Glomerular endothelial cell (primary cell): ENCODE measurements at places on chromosomes 2 and 18. TPM values are rescaled to one million over a fixed set of nuclear protein-coding genes. Genes with fewer than 3 reads are reported as not detected.

The ANKMY1 gene
- 7.1 and 8.3 TPM in 2 replicates for total RNA-seq

The TEX261 gene
- total RNA-seq: 43.7 and 50.2 TPM in 2 replicates

The RAB17 gene
- total RNA-seq: 0.39 and 1.5 TPM in 2 replicates

The REG1B gene
- total RNA-seq: not detected in 2 replicates

The FBXO15 gene
- total RNA-seq: 0.10 and 0.23 TPM in 2 replicates

- no peak for DNase-seq
Observed at GRCh38 chr2:206004004-206004693, 81.8 kb downstream of the INO80D start.

DNA sequence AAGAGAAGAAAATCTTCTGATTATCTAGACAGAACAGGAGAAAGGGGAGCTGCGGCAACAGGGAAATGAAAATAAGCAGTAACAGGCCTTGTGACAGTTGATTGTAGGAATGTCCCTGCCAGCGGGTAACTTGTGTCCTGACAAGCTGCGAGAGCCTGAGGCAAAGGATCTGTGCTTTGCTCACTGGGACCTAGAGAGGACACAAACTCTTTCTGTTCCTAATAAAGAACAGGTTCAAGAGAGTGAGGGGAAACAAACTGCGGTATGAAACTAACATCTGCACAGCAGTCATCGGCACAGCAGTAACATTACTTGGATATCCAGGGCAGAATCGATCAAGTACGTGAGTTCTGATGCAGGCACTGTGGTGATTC is 103.7 kb upstream of the THOC1 start:
- no peak for DNase-seq

DNA sequence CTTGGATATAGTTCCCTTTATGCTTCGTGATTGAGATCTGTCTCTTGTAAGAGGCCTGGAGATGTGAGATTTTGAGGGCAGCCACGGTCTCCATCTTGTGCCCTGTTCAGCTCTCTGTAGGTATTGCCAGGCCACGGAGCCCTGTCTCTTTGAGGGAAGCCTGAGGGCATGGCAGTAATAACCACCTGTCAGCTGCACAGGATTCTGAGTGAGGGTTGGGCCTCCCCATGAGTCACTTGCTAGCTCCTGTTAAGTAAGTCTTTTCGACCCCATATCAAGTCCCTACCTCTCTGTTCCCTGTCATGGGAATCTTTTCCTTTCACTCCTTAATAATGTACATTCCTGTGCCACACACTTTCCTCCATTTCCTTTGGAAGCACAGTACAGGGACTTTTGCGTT is 20.4 kb downstream of the LYPD6B start:
- no peak for DNase-seq

GRCh38 chr2:2492800-2493199 is 161.7 kb upstream of the MYT1L start:
- DNase-seq: no peak

DNA sequence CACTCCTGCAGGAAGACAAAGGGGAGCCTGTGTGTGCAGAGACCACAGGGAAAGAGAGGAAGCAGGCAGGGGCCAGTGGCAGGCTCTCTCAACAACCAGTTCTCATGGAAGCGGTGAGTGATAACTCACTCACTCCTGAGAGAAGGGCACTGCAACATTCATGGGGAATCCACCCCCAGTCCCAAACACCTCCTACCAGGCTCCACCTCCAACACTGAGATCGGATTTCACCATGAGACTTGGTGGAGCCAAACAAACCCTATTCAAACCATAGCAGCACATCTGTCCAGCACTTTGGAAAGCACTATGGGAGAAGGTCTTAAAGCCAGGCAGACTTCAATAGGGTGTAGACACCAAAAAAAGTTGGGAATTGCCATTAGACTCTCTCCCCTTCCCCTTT is 345.7 kb upstream of the SPRED2 start:
- DNase-seq: no peak

DNA sequence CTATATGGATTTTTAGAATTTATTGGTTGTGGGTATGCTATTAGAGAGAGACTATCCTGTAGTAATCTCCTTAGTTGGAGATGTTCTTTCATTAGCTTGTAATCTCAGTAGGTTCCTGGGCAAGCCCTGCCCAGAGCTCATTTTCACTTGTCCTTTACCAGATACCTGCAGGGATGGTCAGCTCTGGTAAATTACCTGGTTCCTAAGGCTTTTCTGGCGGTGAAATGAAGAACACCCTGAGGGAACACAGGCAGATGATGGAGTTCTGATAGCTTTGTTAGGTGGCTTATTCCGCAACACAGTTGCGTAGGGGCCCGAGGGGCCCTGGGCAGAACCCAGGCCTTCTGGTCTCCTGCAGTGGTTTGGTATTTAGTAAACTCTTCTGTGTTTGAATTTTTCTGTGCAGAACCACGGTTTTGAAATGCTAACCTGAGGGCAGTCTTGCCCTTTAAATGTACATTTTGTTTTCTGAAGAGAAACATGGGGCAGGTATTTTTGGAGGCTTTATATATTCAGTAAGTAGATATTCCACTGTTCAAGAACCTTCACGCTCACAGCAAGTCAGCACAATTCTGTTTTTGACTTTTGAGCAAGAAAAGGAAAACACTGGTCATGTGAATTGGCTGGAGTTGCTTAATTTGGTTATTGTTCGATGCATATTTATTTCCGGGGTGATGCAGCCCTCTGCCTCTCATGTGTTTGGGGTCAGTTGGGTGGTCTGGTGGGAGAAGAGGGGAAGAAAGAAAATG is 22.4 kb downstream of the ZNF532 start:
- DNase-seq: no peak

GRCh38 chr18:13359210-13359609 is 140.7 kb downstream of the LDLRAD4 start:
- DNase-seq: no peak

DNA sequence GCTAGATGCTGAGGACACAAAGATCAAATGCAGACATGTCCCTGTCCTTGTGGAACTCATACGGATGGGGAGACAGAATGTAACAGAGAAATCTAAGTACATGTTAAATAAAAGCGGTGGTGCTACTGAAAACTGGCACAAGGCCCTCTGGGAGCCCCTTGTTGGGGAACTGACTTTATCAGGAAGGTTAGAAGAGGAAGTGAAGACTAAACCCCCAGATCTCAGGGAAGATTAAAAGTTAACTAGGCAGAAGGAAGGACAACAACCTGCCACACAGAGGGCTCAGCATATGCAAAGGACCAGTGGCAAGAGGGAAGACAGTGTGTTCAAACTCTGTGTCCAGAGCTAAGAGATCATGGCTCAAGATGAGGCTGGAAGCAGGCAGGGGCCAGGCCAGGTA is 4.8 kb downstream of the CACNB4 start:
- no peak for DNase-seq

- no peak for DNase-seq
Observed at GRCh38 chr2:216554755-216555154, 56.1 kb downstream of the RPL37A start.

DNA sequence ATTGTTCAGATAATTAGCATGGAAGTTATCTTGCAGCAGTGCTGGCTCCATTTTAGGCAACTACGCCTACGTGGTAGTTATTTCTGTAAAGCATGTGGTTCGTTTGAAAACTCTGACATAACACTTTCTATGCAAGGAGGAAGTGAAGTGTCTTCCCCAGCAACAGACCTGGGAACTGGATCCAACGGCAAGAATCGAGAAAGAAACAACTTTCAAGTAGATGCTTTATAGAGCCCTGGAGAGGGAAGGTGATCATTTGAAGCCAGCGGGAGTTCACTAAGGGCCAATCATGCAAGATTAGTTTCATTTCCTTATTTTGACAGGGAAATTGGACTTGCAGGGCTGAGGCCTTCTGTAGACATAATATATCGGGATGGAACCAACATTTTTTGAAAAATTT is 218.3 kb downstream of the ACKR3 start:
- no peak for DNase-seq

DNA sequence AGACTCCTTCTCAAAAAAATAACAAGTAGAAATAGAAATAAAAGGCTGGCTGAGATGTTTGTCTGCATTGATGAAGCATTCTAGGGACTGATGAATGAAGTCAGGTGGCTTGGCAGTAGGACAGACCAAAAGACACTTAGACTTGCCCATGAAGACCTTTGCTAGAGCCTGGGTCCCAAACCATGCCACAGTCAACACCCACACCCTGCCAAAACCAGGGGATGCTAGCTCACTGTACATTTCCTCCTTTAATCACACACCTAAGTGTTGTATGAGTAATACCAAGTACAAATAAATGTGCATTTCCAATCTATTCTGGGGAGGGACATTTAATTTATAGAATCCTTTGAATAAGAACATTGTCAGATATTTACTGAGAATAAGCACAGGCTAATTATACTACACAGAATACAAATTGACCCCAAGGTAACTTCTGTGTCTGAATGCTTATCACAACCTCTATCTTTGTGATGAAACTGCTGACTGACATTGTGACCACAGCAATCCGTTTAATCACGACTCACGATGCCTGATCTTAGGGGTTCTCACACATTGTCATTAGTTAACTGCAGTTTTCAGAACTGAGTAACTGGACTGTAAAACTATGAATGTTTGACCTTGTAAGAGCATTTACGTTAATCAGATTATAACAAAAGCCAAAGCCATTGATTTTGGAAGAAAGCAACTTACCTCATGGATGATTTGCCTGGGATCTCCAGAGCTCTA is 10.5 kb upstream of the NOL10 start:
- no peak for DNase-seq

GRCh38 chr2:144834998-144835633 is 315.2 kb upstream of the ZEB2 start:
- no peak for DNase-seq

DNA sequence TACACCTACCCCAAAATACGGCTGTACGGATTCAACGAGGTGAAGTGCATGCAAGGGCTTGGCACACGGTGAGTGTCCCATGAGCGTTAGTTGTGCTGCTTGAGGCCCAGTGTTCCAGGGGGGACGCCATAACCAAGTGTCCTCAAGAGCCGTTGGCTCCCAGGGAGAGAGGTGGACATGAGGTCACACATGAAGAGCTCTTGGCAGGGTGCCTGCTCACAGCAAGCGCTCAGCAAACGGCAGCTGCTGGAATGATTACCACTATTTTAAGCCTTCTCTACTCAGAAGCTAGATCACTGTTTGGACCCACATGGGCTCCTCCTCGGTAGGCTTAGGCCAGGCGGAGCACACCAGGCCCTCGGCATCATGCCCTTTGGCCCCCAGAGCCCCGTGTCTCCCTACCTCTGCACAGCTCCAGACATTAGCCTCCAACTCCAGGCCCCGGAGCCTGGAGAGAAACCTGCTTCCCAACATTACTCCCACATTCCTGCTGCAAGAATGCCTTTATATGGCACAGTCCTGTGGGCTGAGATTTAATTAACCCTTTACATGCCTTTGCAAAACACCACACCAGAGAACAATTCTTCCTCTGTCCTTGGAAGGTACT is 68.4 kb upstream of the PPP1CB start:
- no peak for DNase-seq

DNA sequence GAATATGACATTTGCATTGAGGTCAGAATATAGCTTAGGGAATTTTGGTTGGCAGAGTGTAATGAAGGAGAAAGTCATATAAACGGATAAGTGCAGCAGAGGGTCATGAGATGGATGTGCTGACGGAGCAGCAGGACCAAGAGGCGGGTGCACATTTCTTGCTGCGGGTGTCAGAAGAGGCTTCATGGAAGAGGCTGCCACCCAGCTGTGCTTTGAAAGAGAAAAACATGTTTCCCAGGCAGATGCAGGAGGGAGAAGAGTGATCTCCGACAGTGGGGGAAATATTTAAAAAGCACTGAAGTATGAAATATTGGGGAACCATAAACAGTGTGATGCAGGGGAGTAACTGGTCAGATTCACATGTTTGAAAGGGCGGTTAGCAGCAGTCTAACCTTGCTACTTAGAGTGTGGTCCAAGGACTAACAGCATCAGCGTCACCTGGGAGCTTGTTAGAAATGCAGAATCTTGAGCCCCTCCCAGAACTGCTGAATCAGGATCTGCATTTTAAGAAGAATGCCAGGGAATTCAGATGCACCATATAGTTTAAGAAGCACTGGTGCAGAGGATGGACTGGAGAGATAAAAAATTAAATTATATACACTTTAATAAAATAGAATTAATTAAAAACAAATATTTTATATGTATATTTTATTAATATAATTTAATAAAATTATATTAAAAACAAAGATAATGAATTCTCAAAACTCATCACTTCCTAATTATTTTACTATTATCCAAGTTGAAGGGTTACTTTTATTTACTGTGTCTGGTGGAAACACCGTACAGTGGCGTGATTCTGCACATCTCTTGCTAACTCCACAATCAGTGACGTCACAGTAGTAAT is 36.1 kb upstream of the SCYGR1 start:
- no peak for DNase-seq

GRCh38 chr2:102193074-102193473 is 6.3 kb downstream of the IL1RL2 start:
- DNase-seq: no peak

DNA sequence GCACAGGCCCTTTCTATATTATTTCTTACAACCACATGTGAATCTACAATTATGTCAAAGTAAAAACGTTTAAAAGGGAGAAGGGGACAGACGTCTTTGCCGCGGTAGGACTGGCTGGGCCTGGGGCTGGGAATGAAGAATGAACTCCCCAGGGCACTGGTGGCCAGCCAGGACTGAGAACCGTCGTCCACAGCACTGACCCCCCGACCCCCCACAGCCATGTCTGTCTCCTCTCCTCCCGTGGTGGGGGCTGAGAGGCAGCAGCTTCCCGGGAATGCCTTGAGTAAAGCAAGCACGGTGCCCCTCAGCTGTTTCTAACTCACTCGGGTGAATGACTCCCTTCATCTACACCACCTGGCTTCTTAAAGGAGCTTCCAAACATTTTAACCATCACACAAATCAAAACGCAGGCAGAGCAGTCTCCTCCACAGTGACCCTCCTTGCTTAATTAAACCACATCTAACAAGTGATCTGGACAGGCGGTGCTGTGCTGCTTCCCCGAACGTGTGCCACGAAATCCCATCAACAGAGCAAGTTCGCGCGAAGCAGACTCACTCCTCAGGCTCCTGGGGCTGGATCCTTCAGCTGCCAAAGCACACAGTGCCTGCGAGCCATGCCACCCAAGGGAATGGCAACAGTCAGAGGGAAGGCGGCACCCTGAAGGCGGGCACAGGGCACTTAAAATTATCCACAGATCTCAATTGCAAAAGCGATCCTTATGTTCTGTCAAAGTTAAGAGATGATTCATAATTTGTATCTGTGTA is 217.7 kb downstream of the EIPR1 start:
- DNase-seq: no peak

GRCh38 chr2:180733330-180733729 is 247.1 kb upstream of the UBE2E3 start:
- DNase-seq: no peak

- DNase-seq: no peak
Observed at GRCh38 chr2:5102823-5103222, 589.4 kb upstream of the SOX11 start.

- DNase-seq: peak; percentile 33
Observed at GRCh38 chr2:168189835-168190569, 57.4 kb downstream of the STK39 start.

GRCh38 chr2:60957643-60958042 is 59.9 kb upstream of the PEX13 start:
- no peak for DNase-seq

DNA sequence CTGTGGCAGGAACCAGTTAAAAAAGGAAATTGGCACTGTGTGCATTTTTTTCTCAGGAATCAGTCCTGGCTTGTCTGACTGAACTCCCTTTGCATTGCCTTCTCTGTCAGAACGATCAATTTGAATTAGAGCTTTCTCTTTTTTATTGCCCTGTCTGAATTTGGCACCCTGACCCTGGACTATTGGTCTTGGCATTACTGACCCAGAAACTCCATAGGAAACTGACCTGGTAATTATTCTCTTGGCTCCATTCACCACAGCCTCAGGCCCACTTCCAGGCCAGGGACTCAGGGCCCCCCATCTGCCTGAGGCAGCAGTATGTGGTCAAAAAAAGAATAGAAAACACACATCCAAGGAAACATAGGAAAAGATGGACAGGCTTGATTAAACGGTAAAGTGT is 32.0 kb upstream of the CCDC88A start:
- DNase-seq: no peak
